ENCODE measurements at places on chromosomes 6 and 20.

DNA sequence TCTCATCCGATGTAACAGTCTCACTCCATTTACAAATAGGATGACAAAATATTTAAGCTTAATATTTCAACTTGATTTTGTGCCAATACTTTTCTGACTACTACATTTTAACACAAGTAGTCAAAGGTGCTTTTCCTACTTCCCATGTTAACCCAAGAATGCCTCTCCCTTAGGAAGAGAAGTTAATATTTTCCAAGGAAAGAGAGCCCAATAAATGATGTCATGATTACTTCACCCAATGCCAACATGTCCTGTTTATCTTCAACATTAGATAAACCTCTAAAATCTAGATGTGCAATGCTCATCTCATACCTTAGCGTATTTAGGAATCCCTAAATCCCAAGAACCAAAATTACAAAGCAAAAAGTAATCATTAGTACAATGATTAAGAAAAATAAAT is 156.7 kb upstream of the TENT5A start:
- DNase-seq, result no peak

DNA sequence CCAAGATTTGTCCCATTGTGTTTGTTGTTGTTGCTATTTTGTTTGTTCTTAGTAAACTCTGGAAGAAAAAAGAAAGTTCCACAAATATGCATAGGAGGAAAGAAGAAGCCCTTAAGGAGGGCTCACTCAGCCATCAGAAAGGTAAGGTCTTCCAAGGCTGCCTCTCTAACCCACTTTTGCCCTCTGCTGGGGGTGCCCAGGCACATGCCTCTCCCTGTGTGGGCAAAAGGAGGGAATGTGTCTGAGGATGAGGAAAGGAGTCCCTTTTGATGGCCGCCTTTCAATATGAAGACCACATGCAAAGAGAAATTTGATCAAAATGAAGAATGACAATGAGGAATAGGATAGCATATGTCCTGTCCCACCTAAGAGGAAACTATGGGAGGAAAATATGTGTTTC is 248.2 kb upstream of the POU3F2 start:
- DNase-seq, result no peak

GRCh38 chr6:45738057-45738455 is 277.6 kb downstream of the CLIC5 start:
- no peak for DNase-seq

DNA sequence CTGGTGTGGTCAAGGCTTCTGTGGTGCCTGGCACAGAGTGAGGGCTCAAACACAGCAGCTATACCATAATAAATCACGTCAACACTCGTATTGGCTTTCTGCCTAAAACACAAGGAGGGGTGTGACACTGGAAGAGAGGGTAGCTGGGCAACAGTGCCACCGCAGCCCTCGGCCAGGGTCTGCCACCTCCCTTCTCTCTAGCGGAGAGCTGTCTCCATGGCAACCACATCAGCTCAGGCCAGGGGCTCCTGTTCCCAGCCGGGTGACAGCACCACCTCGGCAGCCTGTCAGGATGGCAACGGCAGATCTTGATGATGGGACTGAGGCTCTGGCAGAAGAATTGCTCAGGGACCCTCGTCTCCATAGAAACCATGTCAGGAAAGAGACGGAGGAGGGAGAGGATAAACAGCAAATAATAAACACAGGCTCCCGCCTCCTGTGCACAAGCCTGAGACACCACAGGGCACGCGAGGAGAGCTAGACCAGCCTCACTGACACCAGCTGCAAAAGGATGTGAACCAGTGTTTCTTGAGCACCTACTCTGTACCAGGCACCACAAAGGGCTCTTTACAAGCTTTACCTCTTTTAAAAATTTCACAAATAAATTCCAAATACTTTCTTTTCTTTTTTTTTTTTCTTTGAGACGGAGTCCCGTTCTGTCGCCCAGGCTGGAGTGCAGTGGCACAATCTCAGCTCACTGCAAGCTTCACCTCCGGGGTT is 50.4 kb upstream of the TLDC2 start:
- no peak for DNase-seq

- DNase-seq, result peak; percentile 69
Observed at GRCh38 chr6:26224940-26225847, 138.0 kb downstream of the HFE start.
